ENCODE measurements at places on chromosomes 13 and 19.

GRCh38 chr13:101751488-101751887 lies 299.0 kb downstream of the ITGBL1 start:
- no peak for DNase-seq

- DNase-seq = no peak
Measured at GRCh38 chr13:30446126-30446500, 19.6 kb downstream of the HMGB1 start.

DNA sequence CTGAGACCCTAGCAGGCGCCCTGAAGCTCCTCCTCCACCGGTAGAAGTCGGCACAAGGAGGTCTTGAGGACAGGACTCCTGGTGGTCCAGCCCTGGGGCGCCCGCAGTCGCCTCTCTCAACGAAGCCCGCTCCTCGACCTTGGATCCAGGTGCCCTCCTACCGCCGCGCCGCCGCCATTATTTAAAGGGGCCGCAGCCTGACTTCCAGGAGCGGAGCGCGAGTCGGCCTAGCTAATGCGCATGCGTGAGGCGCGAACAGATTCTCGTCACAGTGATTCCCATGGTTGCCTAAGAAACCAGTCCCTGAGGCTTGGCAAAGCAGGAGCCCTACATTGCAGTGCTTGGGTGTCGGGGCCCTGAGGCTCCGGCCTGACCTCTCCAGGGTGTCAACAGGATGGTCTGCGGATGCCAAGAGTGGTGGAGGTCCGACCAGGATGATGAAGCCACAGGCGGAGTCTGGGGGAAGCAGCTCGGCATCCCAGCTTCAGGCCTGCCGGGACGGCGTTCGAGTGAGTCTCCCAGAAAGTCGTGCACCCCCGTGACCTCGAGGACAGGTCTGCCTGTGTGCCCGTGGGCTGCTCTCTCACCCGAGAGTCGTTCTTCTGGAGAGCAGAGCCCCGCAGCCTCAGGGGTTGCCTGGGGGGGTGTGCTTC lies 66.0 kb upstream of the ZNF420 start:
- no peak for DNase-seq

DNA sequence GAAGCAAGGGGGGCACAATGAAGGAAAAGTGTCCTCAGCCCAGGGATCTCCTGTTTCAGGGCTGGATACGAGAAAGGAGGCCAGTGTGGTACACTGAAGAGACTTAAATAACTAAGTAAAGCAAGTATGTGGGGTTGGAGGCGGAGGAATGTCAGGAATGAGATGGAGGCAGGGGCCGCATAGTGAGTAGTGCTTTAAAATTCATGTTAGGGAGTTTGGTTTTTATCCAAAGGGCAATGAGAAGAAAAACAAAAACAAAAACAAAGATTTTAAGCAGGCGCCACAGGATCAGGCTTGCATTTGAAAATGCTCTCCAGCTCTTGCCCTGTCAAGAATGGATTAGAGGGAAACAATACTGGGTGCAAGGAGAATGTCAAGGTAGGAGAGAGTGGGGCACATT lies 273.4 kb downstream of the DCLK1 start:
- no peak for DNase-seq

GRCh38 chr19:1521636-1522035 lies 2.2 kb upstream of the PLK5 start:
- no peak for DNase-seq

DNA sequence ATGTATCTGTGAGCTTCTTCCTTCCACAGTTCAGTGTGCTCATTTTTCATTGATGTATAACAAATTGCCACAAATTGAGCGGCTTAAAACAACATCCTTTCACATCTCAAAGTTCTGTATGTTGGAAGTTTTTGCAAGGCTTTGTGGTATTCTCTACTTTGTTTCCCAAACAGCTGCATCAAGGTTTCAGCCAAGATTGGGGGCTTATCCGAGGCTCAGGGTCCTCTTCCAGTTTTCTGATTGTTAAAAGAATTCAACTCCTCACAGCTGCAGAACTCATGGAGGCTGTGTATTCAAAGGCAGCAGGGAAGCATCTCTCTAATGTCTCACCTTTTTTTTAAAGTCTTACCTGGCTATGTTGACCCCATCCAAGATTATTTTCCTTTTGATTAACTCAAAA lies 1369.8 kb downstream of the PCDH9 start:
- DNase-seq = no peak

DNA sequence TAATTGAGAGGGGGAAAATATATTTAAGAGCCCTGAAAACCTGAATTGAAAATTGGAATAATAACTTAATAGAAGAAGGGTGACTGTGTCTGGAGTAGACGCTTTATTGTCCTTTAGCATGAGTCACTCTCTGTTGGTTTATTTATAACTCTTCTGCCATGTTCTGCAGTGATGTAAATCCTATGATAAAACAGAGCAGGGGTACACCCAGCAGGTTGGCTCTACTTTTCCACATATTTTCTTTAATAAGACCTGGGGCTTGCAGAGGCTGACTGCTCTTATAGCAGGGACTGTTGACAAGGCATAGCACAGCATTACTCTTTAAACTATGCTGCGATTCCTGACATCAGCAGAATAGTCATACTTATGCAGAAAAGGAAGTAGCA lies 389.9 kb upstream of the PCDH9 start:
- no peak for DNase-seq

GRCh38 chr13:45120967-45121831 lies 889 bp downstream of the GTF2F2 start:
- no peak for DNase-seq

DNA sequence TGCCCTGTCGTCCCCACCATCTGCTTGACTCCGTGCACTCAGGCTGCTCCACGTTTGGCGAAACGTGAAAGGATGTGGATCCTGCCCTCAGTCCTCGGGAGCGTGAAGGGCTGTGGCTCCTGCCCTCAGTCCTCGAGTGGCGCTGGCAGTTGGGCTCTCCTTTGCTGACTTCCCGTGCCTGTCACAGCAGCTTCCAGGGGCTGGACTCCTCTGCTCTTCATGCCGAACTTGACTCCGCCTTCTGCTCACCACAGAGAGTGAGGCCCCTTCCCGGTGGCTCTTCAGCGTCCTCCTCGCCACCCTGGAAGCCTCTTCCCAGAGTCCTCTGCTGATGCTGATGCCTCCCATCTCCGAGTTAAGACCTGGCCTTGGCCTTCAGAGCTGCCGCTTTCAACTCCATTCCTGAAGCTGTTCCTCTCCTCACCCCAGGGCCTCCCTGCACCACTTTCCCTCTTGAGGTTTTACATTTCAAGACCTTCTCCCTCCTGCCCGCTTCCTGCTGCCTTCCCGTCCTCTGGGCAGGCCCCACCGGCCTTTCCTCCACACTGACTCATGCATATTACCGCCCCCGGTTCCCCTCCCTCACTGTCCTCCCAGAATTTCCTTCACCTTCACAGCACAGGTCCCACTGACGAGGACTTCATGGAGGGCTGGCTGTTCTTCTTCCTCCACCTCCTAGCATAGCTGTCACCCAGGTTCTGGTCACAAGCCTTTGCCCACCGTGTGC lies 111.7 kb downstream of the SHISA2 start:
- DNase-seq = no peak

- no peak for DNase-seq
Measured at GRCh38 chr13:73698859-73699258, 435.3 kb downstream of the KLF12 start.

- no peak for DNase-seq
Measured at GRCh38 chr13:27796544-27797227, 4.4 kb downstream of the GSX1 start.

- no peak for DNase-seq
Measured at GRCh38 chr13:48266701-48267639, 34.0 kb downstream of the ITM2B start.

DNA sequence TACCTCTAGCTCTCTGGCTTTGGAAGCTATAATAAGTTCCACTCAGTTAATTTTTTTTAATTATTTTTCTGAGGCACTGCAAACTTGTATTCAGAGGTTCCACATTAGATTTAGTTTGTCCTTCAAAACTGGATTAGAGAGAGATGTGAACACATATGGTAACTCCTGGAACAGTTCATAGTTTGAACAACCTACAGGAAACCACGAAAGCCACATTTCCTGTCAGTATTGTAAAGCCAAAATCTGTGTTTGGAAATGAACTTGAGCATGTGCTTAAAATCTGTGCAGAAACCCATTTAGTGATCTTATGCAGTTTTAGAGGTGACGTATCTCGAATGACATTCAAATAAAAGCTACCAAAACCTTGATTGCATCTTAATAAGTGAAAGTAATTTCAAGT lies 1952.0 kb downstream of the OLFM4 start:
- no peak for DNase-seq

DNA sequence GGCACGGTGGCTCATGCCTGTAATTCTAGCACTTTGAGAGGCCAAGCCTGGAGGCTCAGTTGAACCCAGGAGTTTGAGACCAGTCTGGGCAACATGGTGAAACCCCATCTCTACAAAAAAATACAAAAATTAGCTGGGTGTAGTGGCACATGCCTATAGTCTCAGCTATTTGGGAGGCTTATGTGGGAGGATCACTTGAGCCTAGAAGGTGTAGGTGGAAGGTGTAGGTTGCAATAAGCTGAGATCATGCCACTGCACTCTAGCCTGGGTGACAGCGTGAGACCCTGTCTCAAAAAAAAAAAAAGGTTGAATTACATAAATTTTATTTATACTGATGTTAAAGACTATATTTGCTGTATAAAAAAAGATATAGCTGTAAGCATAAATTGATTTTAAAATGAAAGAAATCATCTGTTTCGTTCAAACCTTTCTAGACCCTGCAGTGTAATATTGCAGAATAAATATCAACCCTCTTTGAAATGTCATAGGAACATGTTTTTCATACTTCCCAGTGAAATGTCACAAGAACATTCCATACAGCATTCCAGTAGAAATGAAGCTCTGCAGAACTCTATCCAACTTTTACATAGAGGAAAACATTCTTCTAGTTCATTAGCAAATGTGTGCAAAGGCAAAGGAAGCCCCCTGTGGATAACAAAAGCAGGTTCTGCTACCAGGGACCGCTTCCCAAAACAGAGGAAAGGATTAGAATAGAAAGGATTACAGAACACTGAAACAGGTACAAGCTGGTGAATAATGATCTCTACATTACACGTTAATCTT lies 76.0 kb downstream of the CAB39L start:
- DNase-seq = no peak

DNA sequence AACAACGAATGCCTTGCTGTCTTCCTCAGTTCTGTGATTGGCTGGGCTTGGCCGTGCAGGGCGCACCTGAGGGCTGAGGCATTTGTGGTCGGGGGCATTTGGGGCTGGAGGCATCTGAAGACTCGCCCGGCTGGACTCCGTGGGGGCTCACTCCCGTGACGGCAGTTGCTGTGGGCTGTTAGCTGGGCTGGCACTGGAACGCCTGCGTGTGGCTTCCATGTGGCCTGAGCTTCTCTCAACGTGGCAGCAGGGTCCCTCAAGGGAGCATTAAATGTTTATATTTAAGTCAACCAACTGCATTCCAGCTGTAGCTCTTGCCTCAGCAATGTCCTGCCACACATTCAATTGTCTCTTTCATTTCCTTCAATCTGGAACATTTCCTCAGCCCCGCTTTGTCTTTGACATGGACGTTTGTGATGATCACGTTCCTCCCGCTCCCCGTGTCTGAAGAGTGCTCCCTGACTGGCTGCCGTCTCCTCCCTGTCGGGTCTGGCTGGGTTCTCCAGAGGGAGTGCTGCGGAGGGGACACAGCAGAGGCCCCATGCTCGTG lies 21.0 kb downstream of the CCDC8 start:
- no peak for DNase-seq

- no peak for DNase-seq
Measured at GRCh38 chr19:28350673-28351072, 862.3 kb downstream of the UQCRFS1 start.

GRCh38 chr13:77417897-77418296 lies 91.0 kb upstream of the MYCBP2 start:
- DNase-seq = no peak

DNA sequence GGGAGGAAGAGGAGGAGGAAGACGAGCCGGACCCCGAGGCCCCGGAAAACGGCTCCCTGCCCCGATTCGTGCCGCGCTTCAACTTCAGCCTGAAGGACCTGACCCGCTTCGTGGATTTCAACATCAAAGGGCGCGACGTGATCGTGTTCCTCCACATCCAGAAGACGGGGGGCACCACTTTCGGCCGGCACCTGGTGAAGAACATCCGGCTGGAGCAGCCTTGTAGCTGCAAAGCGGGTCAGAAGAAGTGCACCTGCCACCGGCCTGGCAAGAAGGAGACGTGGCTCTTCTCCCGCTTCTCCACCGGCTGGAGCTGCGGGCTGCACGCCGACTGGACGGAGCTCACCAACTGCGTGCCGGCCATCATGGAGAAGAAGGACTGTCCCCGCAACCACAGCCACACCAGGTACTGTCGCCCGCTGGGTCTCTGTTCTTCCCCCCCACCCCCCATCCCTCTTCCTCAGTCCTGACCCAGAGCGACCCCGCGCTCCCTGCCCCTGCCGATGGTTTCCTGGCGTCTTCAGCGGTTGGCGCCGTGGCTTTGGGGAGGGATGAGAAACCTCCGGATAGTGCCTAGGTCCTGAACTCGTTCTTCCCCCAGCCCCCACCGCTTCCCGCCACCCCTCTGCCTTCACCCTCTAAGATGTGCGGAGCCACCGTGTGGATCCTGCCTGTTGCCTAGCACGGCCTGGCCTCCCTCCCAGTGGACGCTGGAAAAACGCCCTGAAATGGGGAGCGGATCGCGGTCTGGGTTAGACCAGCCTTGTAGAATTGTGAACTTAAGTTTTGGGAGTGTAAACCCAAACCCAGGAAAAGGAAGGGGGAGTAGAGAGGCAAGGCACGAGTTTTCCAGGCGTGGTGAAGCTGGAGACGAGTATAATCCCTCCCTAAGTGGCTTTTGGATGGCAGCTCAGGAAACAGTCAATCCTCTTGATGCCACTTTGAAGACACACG lies 1.5 kb downstream of the HS6ST3 start:
- DNase-seq = no peak

GRCh38 chr19:14871619-14872230 lies 14.2 kb downstream of the OR7A17 start:
- DNase-seq = no peak

All from activated gamma-delta T cell treated with Interleukin-2 at 50 U/mL for 16 hours (primary cell).